Muscle of back (tissue), 13 donors: ENCODE measurements at places on chromosomes 6 and 20.

- DNase-seq, result no peak
Measured at GRCh38 chr6:56891754-56892153, 63.2 kb upstream of the BEND6 start.

DNA sequence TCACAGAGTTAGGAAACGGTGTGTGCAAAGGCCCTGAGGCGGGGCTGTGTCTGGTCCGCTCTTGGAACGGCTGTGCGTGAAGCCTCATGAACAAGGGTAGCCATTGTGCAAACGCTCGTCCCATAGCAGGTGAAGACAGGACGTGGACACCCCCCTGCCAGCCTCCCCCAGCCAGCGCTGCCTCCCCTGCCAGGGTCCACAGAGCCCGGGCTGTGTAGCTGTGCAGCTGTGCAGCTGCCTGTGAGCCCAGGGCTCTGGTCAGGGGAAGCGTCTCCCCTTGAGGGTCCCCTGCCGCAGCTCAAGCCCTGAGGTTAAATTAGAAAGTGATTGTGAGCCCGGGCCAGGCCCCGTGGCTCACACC, 139.4 kb downstream of the TAF4 start:
- DNase-seq, result no peak

GRCh38 chr6:119749335-119749734, 399.8 kb upstream of the MAN1A1 start:
- no peak for DNase-seq

DNA sequence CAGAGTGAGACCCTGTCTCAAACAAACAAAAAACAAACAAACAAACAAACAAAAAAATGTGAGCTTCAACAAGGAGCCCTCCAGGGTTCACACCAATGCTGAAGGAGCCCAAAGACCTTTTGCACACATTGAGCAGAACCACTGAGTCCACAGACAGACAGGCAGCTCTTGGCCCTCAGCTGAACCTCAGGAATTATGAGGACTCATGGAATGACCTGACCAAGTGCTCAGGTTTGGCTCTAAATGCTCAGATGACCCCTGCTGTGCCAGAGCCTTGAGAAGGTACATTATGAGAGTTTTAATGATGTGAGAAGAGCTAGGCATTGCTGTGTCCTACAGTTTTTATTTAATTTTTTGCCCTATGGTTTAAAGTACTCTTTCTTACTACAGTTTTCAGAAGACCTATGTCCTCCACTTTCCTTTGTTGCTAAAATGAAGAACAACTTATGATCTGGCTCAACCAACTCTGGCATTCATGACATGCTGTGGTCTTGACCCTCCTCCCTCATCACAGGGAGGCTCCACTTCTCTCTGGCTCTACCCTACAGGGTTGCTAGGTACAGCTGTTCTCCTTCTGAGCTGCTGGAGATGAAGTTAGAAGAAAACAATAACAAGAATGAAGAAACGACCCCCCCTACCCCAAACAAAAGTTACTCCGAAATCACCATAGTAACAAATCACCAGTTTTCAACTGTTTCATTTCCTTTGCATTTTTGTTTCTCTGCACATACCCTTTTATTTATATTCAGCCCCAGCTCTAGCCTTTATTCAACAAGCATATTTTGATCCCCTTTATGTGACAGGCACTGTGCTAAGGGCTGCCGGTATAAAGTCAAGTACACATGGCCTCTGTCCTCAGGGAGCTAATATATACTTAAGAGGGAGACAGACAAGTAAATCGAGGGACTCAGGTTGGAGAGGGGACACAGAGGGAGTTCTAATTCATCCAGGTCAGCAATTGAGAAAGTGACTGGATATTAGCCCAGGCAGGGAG, 128.7 kb upstream of the TRAF3IP2 start:
- DNase-seq, result no peak

DNA sequence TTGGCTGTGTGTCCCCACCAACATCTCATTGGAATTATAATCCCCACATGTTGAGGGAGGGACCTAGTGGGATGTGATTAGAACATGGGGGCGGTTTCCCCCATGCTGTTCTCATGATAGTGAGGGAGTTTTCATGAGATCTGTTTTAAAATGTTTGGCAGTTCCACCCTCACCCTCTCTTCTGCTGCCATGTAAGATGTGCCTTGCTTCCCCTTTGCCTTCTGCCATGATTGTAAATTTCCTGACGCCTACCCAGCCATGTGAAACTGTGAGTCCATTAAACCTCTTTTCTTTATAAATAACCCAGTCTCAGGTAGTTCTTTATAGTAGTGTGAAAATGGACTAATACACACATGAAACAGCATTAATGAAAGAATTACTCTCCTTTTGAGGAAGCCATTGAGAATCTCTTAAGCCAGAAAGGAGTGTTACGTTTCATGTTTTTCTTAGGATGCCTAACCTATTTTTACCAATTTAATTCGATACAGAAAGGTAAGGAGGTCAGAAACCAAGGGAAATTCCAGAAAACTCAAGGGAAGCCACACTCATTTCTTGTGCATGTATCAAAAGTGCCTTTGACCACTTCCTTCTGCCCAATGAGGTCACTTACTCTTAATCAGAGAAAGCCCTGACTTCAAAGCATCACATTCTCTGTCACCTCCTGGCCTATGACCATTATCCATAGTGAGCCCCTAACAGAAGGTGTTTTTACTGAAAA, 24.7 kb upstream of the HINT3 start:
- DNase-seq, result no peak

GRCh38 chr6:56480246-56480645, 162.4 kb downstream of the DST start:
- no peak for DNase-seq

DNA sequence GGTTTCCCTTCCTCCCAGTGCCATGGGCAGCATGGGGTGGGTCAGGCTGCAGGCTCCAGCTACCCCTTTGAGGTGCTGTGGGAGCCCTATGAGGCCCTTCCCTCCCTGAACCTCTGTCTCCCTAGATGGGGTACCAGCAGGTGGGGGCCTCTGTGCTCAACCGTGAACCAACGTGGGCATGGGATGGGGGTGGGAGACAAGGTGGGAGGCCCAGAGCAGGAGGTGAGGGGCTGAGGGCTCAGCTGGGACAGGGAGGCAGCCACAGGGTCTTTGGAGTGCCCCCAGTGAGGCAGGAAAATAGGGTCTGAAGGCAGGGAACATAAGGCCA, 33.3 kb downstream of the SUN5 start:
- no peak for DNase-seq

GRCh38 chr6:118528129-118528528, 20.0 kb upstream of the PLN start:
- no peak for DNase-seq

DNA sequence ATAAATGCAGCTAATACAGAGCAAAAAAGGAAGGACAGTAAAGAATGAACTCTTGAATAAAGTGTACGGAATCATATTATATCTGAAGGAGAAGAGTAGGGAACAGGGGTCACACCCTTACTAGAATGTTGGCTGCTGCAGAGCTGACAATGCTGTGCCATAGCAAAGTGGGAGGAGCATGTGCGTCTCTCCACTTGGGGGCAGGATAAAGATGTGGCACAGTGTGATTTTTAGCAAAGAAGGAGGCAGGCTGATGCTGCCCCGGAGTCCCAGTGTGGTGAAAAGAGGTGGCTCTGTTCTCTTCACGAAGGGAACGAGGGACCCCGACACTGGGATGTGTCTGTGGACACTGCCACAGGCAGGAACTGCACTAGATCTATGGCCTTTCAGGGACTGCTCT, 67.5 kb downstream of the INSM1 start:
- no peak for DNase-seq
